ENCODE measurements at places on chromosomes 7 and 10. TPM values are rescaled to one million over a fixed set of nuclear protein-coding genes. Genes with fewer than 3 reads are reported as not detected.

EGR2 gene
- 1.4 TPM for total RNA-seq

EFCAB10 gene
- total RNA-seq: not detected

SEMA3A gene
- total RNA-seq: 14.2 TPM

ZNF503 gene
- 5.7 TPM for total RNA-seq

PHKG1 gene
- 1.5 TPM for total RNA-seq

DNA sequence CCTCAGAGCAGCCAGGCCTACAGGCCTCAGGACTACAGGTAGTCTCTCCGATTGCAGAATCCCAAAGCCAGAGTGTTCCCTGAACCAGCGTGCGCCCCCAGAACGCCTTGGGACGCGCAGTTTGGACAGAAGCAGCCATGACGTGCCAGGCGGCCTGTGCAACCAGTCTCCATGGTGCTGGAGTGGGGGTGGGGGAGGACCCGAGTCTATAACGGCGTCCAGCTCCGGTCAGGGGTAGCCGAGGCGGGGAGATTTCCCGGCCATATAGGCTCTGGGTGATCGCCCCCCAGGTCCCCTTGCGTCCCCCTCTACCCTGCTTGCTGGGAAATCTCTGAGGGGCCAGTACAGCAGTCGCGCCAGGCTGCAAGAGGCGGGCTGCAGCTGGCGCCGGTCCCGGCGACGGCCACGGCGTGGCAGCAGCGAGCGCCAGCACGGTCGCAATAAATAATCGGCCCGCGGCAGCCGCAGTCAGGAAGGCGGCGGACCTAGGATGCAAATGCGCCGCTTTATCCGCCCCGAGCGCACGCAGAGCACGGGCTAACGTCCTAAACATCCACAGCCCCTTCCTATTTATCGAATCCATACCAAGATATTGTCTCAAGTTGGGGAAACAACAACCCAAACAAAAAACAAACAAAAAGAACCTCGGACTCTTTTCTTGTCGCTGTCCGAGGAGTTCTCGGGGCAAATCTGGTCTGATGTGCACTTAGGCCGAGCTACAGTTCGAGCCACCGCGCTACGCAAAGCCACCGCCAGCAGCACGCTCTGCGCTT lies 1.6 kb downstream of the HOXA3 start:
- peak; percentile 96 for DNase-seq

GRCh38 chr7:39365751-39366295 lies 200.4 kb upstream of the YAE1 start:
- DNase-seq: no peak

GRCh38 chr7:17058568-17058967 lies 176.8 kb upstream of the AGR3 start:
- peak; percentile 31 for DNase-seq

- DNase-seq: peak; percentile 41
Observed at GRCh38 chr7:18505870-18506460, 10.4 kb downstream of the HDAC9 start.

DNA sequence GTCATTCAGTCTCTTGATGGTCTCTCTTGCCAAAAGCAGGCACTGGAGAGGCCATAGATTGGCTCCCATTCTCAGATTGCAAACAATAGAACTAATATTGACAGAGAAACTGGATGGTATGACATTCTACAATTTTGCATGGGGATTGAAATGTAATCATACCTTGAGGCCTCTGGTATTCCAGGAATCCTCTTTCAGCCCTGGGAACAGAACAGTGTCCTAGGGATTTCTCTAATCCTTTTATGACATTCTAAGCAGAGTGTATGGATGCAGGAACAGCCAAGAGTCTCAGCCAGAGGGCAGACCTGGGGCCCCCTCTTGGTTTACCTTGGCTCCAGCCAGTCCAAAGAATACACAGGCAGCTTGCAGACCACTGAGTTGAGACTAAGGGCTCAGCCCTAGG lies 206.4 kb downstream of the KCNMA1 start:
- DNase-seq: no peak

GRCh38 chr7:133904776-133905175 lies 222.4 kb upstream of the LRGUK start:
- no peak for DNase-seq

DNA sequence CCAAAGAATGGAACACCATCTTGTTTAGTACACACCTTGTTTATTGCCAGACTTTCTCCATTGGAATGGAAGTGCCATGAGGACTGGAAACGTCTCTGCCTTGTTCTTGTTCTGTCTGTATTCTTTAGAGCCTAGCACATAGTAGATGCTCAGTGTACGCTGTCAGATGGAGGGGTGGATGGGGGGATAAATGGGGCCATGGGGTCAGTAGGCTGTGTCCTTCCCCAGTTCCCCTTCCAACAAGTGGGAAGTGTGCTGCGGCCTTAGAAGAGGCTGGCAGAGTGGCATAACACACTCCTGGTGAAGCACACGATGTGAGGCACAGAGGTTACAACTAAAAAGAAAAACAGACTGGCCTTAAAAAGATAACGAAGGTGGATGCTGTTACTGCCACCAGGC lies 61.9 kb downstream of the TMEM209 start:
- DNase-seq: no peak

DNA sequence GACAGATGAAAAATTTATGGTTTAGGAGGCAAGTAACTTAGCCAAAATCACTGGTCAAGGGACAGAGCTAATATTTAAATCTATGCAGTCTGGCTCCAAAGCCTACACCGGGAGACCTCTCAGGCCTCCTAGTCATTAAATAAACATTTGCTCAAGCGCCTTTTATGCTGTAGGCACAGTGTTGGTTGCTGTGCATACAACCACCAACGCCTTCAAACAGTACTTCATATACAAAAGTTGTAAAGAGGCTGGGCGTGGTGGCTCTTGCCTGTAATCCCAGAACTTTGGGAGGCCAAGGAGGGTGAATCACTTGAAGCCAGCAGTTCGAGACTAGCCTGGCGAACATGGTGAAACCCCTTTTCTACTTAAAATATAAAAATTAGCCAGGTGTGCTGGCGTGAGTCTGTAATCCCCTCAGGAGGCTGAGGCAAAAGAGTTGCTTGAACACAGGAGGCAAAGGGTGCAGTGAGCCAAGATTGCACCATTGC lies 159.8 kb downstream of the MAGI2 start:
- DNase-seq: peak; percentile 71

- no peak for DNase-seq
Observed at GRCh38 chr10:112136486-112137153, 46.9 kb downstream of the GPAM start.

- DNase-seq: no peak
Observed at GRCh38 chr7:143967398-143967797, 12.8 kb downstream of the OR2F1 start.

DNA sequence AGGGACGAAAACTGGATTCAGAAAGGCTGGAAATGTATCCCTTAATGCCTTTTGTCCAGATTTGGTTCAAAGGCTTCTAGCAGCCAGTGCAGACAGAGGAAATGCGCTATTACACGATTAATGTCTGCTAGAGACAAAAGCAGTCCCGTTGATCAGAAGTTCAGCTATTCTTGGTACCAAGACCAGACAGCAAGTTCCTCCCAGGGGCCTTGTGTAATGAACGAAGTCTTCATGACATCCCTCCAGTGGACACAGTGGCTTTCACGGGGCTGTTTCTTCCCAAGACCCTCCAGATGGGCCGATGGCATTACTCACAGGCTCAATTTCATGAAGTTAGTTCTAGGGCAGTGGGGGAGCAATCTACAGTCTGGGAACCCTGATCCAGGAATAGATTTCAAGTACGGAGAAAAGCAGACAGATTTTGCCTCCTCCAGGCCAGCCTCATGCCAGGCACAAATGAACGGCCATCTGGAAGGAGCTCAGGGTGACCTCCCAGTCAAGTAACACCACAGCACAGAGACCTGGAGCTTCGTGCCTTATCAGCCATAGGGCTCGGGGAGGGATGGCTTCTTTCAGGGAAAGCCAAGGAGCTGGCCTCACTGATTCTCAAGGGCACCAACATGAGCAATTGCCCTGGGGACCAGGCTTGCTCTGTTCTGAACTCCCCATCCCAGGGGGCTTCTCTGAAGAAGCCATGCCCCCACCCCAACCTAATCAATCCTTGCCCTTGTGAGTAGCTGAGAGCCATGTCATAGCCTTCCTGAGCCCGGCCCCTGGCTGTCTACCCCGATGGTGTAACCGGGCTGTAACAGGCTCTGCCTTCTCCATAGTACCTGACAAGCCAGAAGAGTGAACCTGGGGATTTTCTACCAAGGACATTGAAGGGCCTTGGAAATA lies 101.1 kb downstream of the PRKAG2 start:
- no peak for DNase-seq

DNA sequence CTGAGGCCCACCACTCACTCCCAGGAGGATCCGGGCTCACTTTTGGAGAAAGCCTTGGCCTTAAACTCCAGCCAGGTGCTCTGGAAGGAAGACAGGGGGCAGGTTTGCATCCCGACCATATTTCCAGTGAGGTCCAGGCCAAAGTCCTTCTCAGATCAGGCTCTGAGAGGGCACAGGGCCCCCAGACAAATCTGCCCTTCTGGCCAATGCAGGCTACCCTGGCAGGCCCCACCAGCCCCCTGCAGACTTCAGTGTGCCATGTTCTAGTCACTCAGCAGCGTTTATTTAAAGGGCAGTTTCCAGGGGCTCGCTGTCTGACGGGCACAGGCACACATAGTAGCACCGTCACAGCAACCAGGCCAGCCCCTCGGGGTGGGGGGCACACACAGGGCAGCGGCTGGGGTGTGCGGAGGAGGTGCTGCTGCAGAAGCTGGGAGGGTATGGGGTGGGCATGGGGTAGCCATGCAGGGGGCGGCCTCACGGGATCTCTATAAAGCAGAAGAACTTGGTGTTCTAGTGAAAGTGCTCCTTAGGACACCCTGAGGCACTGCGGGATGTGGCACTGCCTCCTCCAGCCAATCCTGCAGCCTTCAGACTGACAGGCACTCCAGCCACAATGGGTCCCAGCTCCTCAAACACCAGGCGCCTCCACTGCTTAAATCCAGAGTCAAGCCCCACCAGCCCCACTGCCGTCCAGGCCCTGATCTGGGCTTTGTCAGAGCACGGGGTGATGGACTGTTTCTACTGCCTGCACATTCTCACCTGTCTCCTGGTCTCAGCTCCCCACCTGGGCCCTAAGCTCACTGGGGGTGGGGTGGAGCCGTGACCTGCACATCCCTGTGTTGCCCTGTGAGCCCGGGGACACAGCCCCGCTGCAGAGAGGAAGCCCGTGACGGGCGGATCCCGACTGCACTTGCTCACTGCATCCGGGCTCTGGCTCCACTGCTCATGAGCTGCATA lies 9.6 kb upstream of the PYROXD2 start:
- no peak for DNase-seq

GRCh38 chr7:55255496-55256445 lies 109.4 kb upstream of the LANCL2 start:
- DNase-seq: peak; percentile 98

DNA sequence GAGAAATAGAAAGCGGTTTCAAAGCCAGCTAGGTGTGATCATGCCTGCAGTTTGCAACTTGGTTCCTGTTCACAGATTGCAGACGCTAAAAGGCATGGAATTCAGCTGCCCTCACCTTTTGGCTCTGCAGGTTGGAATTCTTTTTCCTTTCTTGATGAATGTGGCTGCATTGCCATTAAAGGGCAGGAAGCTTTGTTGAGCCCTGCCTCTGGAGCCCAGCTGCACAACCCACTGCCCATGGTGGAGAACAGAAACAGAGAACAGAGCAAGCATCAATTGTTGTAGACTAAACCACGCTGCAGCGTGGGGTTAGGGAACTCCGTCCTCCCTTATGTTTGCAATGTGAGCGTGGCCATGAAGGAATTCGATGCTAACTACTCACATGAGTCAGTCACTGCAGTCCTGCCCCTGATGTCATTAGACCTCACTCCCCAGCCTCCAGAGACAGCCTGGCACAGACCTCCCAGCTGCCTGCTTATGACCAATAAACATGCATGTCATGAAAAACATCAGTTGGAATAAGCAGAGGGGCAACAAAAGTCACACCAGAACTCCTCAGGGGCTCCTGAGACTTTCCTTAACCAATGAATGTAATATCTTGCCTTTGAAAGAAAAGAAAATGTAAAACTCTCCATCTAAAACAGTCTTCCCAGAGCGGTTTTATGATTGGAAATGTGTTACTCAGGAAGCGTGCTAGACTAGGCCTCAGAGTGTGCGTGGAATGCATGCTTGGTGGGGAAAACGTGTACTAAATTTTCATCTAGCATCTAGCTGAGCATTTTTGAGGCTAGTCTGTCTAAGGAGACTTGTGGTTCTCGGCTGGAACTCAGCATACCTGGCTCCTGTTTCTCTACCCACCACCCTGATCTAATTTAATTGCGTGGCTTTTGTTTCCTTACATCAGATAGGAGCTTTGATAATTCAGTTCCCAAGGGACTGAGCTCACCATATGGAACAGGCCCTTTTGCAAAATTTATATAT lies 232.2 kb downstream of the KIAA1217 start:
- peak; percentile 74 for DNase-seq

DNA sequence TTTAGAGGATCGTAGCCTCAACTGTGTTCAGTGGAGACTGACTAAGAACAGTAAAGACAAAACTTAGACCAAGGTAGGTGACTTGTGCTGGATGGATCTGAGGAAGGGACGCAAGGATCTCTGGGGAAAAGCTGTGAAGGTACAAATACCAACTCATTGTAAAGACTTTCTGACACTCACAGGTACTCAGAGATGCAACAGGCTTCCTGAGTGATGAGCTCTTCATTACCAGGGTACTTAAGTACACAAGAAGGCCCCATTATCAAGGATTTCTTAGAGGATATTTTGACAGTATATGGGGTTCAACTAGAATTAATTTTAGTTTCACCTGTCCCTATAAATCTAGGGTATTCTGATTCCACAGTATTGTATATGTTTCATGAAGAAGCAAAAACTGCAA lies 440.7 kb downstream of the PLXDC2 start:
- no peak for DNase-seq

- no peak for DNase-seq
Observed at GRCh38 chr7:132430041-132430855, 146.0 kb downstream of the PLXNA4 start.

DNA sequence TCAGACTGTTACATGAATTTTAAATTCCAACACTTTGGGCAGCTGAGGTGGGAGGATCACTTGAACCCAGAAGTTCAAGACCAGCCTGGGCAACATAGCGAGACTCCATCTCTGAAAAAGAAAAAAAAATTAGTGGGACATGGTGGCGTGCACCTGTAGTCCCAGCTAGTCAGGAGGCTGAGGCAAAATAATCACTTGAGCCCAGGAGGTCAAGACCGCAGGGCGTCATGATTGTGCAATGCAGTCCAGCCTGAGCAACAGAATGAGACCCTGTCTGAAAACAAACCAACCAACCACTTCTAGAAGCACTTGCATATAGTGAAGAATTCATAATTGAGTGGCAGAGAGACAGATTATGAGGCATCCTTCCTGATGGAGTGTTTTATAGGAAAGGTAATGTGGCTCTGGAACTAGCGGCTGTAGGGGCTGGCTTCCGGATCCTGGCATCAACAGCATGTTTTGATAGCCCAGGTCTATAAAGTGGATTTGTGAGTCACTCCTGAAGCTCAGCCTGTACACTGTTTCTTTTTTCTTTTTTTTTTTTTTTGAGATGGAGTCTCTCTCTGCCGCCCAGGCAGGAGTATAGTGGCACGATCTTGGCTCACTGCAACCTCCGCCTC lies 40.3 kb upstream of the RSBN1L start:
- DNase-seq: peak; percentile 19
